ENCODE measurements at places on chromosomes 5 and 9.

GRCh38 chr5:176508603-176509002, 28.6 kb downstream of the RNF44 start:
- DNase-seq = no peak

GRCh38 chr5:175707751-175708375, 50.0 kb downstream of the HRH2 start:
- no peak for DNase-seq

DNA sequence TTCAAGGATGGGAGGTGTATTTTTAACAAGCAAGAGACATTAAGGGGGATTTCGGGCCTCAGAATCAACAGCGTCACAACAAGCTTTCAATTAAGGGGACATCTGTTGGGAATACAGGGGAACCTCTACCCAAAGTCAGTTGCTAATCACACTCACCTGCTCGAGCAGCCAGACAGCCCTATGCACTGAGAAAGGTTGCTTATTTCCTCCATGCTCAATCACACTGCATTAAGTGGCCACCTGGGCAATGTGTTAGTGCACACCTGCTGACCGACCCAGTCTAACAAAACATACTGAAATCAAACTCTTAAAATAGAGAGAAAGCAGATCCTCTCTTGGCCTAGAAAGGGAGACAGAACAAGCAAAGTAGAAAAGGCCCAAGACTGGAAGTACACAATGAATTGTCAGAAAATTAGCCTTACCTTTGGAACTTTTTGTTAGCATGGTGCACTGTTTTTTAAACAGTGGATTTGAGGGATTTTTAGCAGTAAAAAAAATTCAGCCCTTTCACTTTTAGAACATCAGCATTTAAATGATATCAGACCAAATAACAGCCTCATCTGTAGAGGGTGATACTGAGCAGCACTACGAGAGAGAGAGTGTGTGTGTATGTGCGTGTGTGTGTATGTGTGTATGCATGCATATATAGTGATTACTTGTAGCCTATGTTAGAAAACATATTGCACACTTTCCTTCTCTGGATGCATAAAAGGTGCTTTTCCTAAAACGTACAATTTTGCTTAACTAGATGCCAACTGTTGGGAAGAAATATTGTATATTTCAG, 1118.6 kb upstream of the DMAC1 start:
- no peak for DNase-seq

DNA sequence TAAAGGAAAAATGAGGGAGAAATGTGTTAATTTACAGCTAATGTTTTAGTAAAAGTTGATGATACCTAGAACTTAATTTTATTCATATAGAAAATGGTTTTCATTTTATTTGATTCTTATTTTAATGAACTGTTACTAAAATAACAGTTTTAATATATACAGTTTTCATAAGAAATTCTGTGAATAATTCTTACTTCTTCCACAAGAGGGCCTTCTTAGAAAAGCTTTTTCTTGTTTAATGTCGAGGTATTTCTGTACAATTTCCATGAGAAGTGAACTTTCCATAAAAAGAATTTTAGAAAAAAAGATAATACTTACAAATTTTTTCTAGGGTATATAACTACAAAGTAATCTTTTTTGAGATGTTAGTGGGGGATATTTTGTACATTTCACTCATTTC, 73.9 kb downstream of the KLF9 start:
- peak; percentile 58 for DNase-seq

DNA sequence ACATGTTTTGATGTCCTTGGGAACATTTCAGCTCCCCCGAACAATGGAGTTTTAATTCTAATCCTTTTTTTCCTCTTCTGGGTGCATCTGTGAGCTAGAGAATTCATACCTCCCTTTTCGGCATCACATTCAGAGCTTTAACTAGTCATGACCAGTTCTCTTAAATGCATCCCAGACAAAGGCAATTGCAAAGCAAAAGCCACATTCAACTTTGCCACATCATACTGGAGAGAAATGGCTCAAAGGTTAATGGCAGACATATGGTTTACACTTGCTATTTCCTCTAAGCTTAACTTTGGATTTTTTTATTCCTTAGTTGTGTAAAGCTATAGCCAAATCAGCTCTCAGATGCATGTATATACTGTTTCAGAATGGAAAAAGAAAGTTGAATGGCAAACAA, 153.3 kb downstream of the ESM1 start:
- no peak for DNase-seq

GRCh38 chr9:111458139-111459009, 25.8 kb downstream of the ECPAS start:
- DNase-seq = no peak

- DNase-seq = no peak
These were observed 66.4 kb upstream of the SLC44A1 start for GRCh38 chr9:105178076-105178475.

- DNase-seq = no peak
These were observed 37.4 kb downstream of the CTSL start for GRCh38 chr9:87763286-87763685.

DNA sequence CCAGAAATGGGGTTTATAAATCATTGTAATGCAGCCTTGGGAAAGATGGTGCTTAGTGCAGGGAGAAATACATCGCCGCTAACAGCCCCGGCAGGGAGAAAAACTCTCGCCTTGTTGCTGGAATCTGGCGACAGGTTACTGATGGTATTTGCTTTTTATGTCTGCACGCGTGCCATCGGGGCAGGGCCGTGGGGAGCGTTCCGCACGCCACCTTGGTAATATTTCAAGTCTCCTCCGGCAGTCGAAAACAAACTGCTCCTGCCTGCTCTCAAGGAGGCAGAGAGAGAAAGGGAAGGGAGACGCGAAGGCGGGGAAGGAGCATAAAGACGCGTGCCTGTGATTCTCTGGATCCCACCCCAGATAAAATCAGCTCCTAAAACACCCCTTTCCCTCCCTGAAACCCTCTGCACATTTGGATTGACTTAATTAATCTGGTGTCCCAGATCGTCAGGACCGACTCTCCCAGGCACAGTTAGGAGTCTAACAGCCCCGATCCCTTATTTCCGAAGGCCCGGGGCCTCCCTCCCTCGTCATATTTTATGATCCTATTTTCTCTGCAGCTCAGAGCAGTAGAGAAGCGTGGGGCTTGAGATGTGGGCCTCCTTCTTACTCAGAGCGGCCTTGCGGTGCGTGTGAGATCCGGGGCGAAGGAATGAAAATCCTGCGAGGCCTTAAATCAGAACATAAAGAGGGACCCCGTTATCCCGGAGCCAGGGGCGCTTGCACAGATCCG, 47.7 kb downstream of the CFAP77 start:
- DNase-seq = no peak

- DNase-seq = no peak
These were observed 76.4 kb downstream of the SNX24 start for GRCh38 chr5:122921826-122922225.

DNA sequence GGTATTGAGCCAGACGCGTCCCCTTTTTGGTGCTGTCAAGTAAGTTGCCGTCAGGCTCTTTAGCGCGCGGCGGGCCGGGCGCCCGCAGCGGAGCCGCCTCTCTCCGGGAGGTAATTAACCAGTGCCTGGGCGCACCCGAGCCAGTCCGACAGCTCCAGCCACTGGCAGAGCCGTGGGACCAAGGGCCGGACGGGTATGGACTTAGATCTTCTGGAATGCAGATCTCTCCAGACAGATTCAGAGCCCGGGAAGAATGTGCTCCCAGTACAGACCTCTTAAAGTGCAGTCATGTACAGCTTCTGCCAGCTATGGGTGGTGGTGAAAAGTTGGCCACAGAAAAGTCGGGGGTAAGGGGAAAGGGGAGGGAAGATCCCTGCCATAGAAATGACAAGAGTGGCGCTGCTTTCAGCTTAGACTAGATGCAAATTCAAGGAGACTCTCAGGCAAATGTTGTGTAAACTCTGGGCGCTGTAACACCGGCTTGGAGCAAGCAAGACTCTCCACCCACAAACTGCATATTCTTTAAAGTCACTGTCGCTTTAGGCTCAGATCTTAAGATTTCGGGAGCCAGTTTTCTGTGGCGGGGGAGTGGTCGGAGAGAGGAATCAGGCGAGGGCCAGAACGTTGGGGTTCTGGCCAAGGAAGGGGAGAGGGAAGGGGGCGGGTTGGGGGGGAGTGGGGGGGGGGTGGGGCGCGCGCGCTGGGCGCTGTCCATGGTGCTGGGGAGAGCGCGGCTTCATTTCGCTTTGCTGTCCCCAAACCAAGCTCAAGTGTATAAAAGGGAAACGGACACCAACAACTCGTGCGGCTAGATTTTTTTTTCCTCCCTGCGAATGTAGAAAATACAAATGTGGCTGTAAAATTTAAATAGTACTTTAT, 29.2 kb downstream of the NR2F1 start:
- peak; percentile 38 for DNase-seq

- DNase-seq = no peak
These were observed 418.3 kb downstream of the CDH10 start for GRCh38 chr5:24226479-24226878.

GRCh38 chr9:114156657-114157421, 1.5 kb downstream of the COL27A1 start:
- DNase-seq = peak; percentile 69

DNA sequence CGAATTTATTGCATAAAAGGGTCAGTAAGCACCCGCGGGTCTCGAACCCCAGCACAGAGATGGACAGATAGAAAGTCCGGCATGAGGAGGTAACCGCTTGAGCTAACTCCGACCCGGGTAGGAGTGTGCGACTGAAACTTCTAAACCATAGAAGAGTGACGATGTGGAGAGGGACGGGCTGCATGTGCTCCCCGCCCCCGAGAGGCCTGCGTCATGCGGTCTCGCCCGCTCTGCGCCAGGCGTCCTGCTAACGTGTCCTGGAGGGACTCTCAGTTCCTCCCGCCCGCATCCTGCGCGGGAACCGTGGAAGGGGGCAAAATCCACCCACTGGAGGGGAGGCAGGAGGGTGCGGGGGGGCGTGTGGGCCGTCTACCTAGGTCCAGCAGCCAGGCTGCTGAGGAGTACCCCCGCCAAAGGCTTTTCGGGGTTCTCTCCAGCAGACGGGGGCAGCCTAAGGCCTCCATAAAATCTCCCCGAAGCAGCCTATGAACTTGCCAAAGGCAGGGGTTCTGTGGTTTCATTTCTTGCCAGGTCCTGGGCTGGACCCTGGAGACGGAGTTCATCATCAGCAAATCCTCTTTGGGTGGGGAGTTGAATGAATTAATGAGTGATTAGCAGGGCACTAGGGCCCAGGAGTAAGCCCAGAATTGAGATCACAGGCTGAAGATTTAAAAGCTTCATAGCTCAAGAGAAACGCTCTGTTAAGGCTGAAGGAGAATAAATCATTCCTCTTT, 51.9 kb downstream of the TGFBI start:
- peak; percentile 87 for DNase-seq

DNA sequence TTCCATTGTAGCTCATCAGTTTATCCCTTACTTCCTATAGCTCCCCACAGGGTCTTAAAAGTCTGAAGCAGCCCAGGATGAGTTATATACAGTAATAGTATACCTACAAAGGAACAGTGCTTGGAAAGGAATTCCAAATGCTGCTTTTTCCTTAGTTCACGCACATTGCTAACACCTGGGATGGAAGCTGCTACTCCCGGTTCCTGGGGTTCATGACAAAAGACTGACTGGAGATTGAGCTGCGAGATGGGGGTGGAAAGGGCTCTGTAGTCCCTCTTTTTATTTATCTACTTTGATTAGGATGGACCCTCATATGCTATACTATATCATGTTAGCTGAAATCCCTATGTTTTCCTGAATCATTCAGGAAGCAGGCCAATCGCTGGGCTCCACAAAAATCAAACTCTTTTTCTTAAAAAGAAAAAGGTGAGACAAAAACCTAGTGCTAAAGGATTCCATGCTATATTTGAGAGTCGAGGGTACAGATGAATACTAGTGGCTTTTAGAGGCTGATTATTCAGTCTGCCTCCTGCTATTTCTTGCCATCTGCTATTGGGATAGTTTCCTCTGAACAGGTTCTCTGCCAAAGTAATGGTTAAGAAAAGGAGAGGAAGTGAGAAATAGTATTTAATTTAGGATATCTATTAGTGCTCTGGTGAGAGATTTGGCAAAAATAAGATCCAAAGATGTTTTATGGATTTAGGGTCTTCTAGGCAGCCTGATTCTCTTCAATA, 81.2 kb downstream of the MRPS27 start:
- no peak for DNase-seq

DNA sequence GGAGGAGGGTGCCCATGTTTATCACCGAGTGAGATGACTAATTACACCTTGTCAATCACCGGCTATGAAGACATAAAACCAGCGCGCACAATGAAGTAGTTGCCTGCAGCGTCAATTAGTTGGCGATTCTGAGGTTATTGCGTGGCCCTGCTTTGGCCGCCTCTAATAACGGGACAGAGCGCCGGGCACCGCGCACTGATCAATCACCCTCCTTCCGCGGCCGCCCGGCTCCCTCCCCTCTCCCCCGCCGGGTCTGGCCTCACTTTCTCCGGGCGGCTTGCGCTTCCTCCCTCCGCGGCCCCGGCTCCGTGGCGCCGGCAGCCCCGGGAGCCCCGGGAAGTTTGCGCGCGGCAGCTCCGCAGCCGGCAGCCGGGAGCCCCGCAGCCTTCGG, 3.3 kb upstream of the LHX2 start:
- no peak for DNase-seq

GRCh38 chr5:133599600-133599999, 12.7 kb downstream of the FSTL4 start:
- DNase-seq = no peak

GRCh38 chr5:98771382-98772109, 1.9 kb upstream of the RGMB start:
- DNase-seq = peak; percentile 93

- DNase-seq = no peak
These were observed 28.4 kb downstream of the B4GALT1 start for GRCh38 chr9:33138768-33139167.

GRCh38 chr5:76818844-76819831, at the start of gene F2RL1:
Gene F2RL1 (plus strand): TSS chr5:76819030. CDS start chr5:76819183, 153 bp downstream.
- DNase-seq = peak; percentile 73

GRCh38 chr9:113631137-113631765, 167.7 kb downstream of the RGS3 start:
- DNase-seq = no peak

- no peak for DNase-seq
These were observed 305.9 kb upstream of the DAB2 start for GRCh38 chr5:39730699-39731098.

- DNase-seq = no peak
These were observed 26.9 kb upstream of the RAPGEF6 start for GRCh38 chr5:131661933-131662332.

DNA sequence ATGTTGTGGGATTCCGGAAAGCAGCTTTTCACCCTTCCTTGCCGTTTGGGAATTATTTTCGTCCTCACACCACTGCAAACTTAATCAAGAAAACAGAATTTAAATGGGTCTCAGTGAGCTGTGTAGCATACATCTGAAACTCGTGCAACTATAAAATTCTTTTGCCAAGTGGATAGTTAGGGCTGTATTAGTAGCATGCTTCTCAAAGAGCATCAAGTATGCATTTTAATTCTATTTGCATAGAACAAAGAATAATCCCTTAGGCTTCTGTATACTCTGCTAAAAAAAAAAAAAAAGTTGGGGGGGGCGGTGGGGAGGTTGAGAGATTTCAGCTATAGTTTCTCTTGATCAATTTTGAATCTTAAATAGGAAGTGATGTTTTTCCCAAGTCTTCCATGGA, 11.8 kb upstream of the APBA1 start:
- no peak for DNase-seq

All from dermis blood vessel endothelial cell (primary cell).